CD4-positive, alpha-beta T cell (primary cell): ENCODE measurements at places on chromosomes 12 and 14.
A peak's percentile ranks its signal among the peaks of the same experiment; 100 is the strongest.

DNA sequence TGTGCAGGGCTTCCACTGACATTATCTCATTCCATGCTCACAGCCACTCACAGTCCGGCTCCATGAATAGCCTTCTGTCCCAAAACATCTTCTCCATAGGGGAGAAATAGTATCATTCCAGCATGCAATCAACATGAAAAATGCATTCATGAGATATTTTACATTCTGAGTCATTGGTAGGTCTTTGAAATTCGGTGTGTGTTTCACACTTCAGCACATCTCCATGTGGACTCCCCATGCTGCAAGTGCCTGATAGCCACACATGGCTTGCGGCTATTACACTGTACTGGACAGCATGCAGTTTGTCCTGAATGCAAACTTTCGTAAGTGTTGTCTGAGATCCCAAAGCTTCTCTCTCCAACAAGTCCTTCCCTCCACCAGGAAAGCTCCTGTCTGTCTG is 449.3 kb downstream of the MED13L start:
- no peak overlapping the region for H3K4me3 ChIP-seq
- H3K27ac ChIP-seq: no peak overlapping the region
- DNase-seq: no peak
- H3K36me3 ChIP-seq: no peaks in the 10 kb centered on the region

DNA sequence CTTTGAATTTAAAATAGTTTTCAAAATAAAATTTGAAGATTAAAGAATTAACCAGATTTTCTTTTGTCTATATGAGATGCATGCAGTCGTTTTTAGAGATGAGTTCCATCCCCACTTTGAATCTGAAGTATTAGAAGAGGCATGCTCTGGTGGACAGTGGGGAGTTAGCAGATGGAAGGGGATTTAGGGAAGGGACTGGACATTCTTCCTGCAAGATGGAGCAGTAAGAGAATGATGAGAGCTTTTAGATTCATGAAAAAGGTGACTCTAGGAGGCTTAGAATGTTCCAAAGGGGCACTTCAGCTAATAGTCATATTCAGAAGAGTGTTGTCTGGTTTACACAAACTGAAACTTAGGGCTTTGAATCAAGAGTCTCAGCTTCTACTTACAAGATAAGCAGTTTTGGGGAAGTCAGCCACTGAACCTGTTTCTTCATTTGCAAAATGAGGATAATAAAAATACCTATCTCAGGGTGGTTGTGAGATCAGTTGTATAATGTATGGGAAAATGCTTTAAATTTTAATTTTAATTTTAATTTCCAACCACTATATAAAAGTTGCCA is 3.7 kb downstream of the ZBTB1 start:
- H3K27me3 ChIP-seq: no peaks in the 10 kb centered on the region
- no peak for DNase-seq
- peaks cover 11% of the 10 kb centered on the region for H3K36me3 ChIP-seq

DNA sequence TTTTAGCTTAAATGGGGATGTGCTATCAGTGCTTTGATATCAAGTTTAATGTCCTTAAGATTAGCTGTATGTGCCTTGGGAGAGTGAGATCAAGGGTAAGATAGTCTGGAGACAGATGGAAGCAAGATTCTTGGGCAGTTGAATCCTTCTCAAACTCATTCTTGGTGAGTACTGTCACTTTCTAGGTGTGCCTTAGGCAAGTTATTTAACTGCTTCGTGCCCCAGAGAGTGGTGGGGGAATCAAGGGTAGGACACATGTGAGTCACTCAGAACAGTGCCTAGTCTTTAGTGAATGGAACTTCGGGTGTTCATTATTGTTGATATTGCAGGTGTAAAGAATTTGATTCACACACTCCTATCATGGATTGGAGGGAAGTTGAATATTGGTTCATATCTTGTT is 803.7 kb downstream of the DIO2 start:
- no peak for DNase-seq
- no peaks in the 10 kb centered on the region for H3K27me3 ChIP-seq

DNA sequence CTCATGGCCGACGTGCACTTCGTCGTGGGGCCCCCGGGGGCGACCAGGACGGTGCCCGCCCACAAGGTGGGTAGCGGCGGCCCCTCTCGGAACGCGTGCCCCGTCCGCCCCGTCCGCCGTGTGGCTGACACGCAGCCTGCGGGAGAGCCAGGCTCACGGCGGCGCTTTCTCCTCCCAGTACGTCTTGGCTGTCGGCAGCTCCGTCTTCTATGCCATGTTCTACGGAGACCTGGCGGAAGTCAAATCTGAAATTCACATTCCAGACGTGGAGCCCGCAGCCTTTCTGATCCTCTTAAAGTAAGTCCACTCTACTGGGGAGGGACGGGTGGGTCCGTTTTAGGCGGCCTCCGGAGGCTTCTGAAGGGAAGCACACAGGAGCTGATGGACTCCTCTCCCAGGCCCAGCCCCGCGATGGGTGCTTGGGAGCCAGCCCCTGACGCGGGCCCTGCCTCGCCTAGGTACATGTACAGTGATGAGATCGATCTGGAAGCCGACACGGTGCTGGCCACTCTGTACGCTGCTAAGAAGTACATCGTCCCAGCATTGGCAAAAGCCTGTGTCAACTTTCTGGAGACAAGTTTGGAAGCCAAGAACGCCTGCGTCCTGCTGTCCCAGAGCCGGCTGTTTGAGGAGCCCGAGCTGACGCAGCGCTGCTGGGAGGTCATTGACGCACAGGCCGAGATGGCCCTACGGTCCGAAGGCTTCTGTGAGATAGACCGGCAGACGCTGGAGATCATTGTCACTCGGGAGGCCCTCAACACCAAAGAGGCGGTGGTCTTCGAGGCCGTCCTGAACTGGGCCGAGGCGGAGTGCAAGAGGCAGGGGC is 1.1 kb downstream of the BTBD6 start:
- peaks cover 27% of the 10 kb centered on the region for H3K4me1 ChIP-seq
- DNase-seq: no peak
- H3K4me3 ChIP-seq: peak overlapping the region; percentile 26

DNA sequence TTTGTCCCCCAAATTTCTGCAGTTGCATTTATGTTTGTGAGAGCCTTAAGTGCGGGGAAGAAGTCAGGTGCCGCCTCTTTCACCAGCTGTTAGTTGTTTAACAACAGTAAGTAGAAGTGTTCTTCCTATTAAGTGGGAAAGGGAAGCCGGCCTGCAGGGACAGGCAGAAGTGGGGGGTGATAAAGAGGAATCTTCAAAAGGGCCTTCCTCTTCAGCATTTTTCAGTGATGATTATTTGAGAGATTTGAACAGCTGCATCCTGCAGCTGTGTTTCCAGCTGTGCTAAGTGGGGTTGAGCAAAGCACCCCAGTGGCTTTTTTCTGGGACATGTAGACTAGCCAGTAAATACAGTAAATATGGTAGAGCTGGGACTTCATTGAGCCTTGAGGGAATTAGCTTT is 32.1 kb upstream of the SLC38A1 start:
- no peak overlapping the region for H3K4me3 ChIP-seq
- no peaks in the 10 kb centered on the region for H3K36me3 ChIP-seq
- no peaks in the 10 kb centered on the region for H3K27me3 ChIP-seq
- DNase-seq: no peak

DNA sequence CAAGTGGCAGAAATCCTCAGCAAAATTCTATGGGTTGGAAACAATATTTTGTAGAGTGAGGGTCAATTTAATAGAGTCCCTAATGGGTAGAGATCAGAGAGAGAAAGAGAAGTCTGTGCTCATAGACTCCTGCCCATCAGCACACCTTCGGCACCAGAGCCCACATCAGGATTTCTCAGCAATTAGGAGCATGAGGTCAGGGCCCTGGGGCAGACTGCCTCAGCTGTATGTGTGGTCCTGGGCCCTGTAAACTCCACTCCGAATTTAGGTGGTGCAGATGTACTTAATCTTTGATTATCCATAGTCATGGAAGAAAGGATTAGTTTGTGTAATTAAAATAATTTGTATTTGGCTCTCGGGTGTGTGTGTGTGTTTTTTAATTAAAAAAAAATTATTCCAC is 372.6 kb downstream of the AEBP2 start:
- no peak overlapping the region for H3K4me3 ChIP-seq
- H3K4me1 ChIP-seq: no peaks in the 10 kb centered on the region
- H3K27ac ChIP-seq: no peak overlapping the region
- no peaks in the 10 kb centered on the region for H3K36me3 ChIP-seq

- no peak for DNase-seq
- H3K27ac ChIP-seq: no peak overlapping the region
- no peaks in the 10 kb centered on the region for H3K36me3 ChIP-seq
- H3K27me3 ChIP-seq: peaks cover 2% of the 10 kb centered on the region
- no peaks in the 10 kb centered on the region for H3K4me1 ChIP-seq
Measured at GRCh38 chr12:29071099-29071498, 78.0 kb upstream of the FAR2 start.

DNA sequence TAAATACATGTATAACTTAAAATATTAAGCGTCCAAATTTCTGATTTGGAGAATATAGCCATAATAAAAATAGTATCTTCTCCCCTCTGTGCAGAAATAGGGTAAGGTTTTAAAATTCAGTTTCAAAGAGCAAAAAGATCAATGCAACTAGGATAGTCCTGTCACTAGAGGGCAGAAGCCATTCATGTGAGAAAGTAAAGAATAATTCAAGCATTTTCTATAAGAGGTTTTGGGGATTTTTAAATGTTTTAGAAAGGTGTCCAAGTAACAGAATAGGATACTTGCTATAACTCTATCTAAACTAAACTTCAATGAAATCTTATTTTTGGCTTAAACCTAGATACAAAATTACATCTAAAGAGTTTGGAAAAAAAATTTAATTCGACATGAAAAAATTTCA is 50.3 kb downstream of the ADAMTS20 start:
- DNase-seq: no peak
- H3K4me3 ChIP-seq: no peak overlapping the region
- H3K4me1 ChIP-seq: no peaks in the 10 kb centered on the region
- no peak overlapping the region for H3K27ac ChIP-seq

GRCh38 chr14:42665083-42665482 is 1058.4 kb downstream of the LRFN5 start:
- H3K27me3 ChIP-seq: no peaks in the 10 kb centered on the region
- H3K27ac ChIP-seq: no peak overlapping the region
- no peak overlapping the region for H3K4me3 ChIP-seq
- no peaks in the 10 kb centered on the region for H3K36me3 ChIP-seq
- no peak for DNase-seq
- H3K4me1 ChIP-seq: no peaks in the 10 kb centered on the region
